Forelimb muscle (tissue), 1 donor: ENCODE measurements at places on chromosomes 3 and 15. TPM values are rescaled to one million over a fixed set of nuclear protein-coding genes. Genes with fewer than 3 reads are reported as not detected.

The NUP210 gene
- 8.7 TPM for polyA plus RNA-seq

The RAD51 gene
- 7.0 TPM for polyA plus RNA-seq

The DGKG gene
- 3.1 TPM for polyA plus RNA-seq

The ANXA2 gene
- 362 TPM for polyA plus RNA-seq

DNA sequence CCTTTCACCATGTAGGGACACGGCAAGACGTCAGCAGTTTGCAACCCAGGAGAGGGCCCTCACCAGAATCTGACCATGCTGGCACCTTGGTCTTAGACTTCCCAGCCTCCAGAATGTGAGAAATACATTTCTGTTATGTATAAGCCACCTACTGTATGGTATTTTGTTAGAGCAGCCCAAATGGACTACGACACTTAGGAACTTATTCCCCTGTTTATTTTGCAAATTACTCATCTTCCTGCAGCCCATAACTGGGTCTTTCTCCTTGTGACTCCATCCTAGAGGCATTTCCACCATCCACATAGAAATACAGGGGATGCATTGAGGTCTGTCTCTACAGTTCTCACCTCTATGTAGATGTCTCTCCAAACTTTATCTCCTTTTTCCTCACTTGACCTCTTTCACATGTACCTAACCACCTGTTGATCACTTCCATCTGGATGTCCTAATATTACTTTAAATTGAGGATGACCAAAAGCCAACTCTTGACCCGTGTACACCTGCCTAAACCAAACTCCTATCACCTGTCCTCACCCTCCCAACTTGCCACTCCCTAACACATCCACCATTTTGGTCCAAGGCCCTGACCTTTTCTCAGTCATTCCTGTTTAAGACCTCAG, 406.0 kb upstream of the WNT5A start:
- no peak for DNase-seq

DNA sequence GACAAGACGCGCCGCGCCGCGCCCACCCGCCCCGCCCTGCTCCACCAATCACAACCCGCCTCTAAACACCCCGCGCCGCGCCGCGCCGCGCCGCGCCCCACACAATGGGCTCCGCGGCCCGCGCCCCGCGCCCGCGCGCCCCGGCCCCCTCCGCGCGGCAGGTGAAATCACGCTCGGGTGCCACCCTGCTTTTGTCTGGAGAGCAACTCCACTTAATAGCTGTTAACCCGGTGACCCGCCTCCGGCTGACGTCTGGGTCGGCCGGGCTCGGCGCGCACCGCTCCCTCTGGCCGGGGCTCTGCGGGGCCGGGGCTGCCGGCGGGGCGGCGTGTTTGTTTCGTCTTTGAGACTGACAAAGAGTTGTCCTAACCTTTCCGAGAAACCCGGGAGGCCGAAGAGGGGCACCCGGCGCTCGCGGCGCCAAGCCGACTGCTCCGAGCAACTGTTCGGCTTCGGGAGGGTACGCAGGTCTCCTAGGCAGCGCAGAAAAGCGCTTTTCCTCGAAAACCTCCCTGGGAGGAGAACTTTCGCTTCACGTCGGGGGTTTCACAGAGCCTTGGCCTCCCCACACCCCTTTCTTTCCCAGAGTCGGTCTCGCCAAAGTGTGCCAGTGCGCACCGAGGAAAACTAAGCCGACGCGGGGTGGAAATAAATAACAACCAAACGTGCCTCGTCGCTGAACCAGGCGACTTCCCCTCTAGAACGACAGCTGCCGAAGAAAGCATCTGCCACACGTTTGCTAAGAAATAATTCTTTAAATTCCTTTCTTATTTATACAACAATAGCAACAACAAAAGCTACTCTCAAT, 518.4 kb downstream of the FOXP1 start:
- DNase-seq, result no peak

- DNase-seq, result no peak
These were observed 15.9 kb downstream of the CHL1 start for GRCh38 chr3:212432-212831.

DNA sequence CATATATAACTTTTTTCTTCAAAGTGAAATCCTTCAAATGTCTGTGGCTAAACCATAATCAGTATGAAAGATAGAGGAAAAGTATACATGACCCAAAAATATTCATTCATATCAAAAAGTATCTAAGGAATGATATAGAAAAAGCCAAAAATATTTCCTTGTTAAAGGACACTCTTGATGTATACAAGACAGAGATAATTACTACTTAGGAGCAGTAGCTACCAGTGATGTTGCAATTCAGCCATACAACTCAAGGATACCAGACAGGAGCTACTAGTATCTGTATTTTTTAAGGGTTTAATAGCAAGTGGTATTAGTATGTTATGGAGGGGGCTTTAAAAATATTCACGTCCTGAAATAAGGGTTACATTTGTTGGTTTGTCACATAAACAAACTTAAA, 37.0 kb downstream of the FBXL22 start:
- DNase-seq, result no peak

- DNase-seq, result no peak
These were observed 105.9 kb downstream of the RARB start for GRCh38 chr3:25534007-25534406.
